ENCODE measurements at places on chromosomes 2 and 18. TPM values are rescaled to one million over a fixed set of nuclear protein-coding genes. Genes with fewer than 3 reads are reported as not detected.

GRCh38 chr18:43060020-43060419, 55.5 kb downstream of the RIT2 start:
- no peak for DNase-seq

GRCh38 chr2:17538844-17539554, 1.5 kb upstream of the VSNL1 start:
- DNase-seq: peak; percentile 93

Gene ZC3H6
- 10.0 TPM for total RNA-seq

Gene DGKD
- total RNA-seq: 87.7 TPM

Gene ALPP
- 14.1 TPM for total RNA-seq

- DNase-seq: no peak
Observed at GRCh38 chr2:231524477-231525247, 5.6 kb downstream of the NMUR1 start.

GRCh38 chr2:19355931-19356544, 2.4 kb downstream of the OSR1 start:
- no peak for DNase-seq

Gene IL36G
- not detected for total RNA-seq

- DNase-seq: peak; percentile 73
Observed at GRCh38 chr2:229273723-229274338, 2.7 kb upstream of the PID1 start.

DNA sequence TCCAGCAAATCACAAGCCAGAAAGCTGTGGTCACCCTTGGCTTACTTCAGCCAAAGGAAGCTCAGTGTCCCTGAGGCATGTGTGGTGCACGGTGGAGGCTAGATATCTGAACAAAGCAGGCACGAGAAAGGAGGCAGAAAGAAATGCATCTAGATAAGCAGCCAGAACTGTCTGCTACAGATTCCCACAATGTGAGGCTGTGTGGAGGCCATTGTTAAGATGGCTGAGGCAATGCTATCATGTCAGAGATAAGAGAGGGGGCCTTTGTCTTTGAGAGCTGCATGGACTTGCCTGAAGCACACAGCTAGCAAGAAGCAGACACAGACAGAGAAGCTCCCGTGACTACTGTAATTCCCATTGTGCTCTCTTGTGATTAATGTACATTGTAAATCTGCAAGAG, 110.5 kb upstream of the LYPD6 start:
- no peak for DNase-seq

Gene RGPD3
- not detected for total RNA-seq

- DNase-seq: no peak
Observed at GRCh38 chr2:80689106-80689505, 384.6 kb upstream of the LRRTM1 start.

GRCh38 chr2:187233811-187234210, 214.2 kb downstream of the CALCRL start:
- no peak for DNase-seq

Gene SPOPL
- 29.4 TPM for total RNA-seq

DNA sequence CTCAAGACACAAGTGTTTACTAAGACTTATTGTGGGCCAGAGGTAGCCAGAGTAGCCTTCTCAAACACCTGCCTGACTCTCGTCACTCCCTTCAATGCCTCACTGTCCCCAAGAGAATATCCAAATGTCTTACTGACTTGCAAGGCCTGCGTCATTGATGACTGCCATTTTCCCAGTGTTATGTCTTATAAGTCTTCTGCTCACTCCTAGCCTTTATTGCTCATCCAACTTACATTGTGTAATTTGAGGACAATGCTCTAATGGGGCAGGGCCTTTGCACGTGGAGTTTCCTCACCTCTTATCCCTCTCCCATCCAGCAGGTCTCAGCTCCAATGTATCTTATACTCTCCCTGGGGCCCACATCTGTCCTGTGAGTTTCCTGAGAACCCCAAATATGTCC, 10.1 kb upstream of the CD226 start:
- DNase-seq: no peak

GRCh38 chr2:239168575-239168974, 232.2 kb downstream of the HDAC4 start:
- peak; percentile 56 for DNase-seq

DNA sequence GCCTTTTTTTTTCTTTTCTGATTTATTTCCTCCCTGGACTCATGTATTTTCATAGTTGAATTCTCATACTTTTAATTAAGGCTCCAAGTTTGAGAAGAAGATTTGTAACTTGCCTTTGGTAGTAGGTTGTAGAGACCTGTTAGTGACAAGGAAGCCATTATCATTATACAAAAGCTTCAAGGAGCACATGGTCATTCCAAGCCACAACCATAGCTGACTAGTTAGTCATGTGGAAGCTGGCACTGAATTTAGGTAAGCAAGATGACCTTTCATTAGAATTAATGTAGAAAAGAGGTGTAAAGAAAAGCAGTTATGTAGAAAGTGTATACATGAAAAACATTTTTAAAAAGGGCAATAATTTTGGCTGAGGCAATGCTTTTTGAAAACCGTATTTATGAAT, 89.7 kb downstream of the LRP1B start:
- DNase-seq: no peak

DNA sequence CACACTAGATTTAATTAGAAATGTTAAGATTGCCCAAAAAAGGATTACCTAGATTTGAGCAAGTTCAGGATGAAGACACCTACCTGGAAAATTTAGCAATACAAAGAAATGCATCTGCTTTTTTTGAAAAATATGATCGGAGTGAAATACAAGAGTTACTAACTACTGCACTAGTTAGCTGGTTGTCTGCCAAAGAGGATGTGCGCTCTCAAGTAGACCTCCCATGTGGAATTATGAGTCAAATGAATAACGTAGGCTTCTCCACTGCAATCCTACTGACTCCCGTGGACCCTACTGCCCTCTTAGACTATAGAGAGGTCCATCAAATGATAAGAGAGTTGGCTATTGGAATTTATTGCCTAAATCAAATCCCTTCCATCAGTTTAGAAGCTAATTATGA, 2.0 kb downstream of the ANKAR start:
- no peak for DNase-seq

Gene SF3B6
- total RNA-seq: 70.0 TPM

Gene PROKR1
- not detected for total RNA-seq

DNA sequence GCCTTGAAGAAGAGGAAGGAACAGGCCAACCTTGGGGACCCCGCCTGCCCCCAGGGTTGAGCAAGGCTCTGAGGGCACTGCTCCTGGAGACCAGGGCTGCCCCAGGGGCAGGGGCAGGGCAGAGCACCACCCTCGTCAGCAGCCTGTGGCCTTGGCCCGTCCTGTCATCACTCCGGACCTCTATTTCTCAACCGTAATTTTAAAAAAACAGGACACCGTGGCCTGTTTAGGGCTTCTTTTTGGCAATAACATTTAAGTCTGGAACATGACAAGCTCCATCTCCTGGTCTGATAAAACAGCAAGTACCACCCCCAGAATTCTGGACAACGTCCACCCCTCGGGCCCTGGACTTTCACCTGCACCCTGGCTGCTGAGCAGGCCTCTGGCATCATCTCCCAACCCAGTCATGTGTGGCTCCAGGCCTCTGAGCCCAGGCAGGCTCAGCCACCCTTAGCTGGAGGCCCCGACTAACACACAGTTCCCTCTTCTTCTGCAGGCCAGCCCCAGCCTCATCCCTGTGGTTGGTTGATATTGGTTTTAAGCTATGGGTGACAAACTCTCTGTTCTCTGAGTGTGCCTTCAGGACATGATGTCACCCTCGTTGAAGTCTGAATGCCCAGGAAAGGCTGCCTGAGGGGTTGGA, 22.6 kb upstream of the ID2 start:
- peak; percentile 65 for DNase-seq

Gene ZSWIM2
- not detected for total RNA-seq

Gene ESPNL
- total RNA-seq: 0.67 TPM

Gene HOXD9
- total RNA-seq: 0.29 TPM

Gene TPO
- total RNA-seq: 0.21 TPM

Gene NIFK
- 46.2 TPM for total RNA-seq

- DNase-seq: no peak
Observed at GRCh38 chr2:165905854-165906253, 47.7 kb downstream of the TTC21B start.

Gene RPRM
- total RNA-seq: not detected

- DNase-seq: no peak
Observed at GRCh38 chr2:158797963-158798700, 3.0 kb downstream of the DAPL1 start.

DNA sequence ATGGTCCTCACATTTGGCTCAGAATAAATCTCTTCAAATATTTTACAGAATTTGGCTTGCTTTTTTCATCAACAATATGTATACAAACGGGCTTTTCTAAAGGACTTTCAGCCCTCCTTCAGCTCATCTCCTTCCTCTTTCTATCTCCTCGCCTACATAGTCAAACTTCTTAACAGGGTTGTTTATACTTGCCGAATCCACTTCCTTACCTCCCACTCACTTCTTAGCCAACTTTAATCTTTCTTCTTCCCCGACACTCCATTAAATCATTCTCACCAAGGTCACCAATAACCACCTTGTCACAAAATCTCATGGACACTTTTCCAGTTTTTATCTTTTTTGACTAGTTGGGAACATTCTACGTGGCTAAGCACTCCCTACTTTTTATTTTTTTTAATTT, 325.2 kb downstream of the PLCL1 start:
- no peak for DNase-seq

Gene PDE6D
- total RNA-seq: 19.7 TPM

Gene RASGRP3
- 20.3 TPM for total RNA-seq

- peak; percentile 65 for DNase-seq
Observed at GRCh38 chr2:201643216-201643890, at the start of gene TMEM237. Gene TMEM237, minus strand, starts transcription at chr2:201643503. Its CDS starts 103 bp downstream, at chr2:201643400.

Gene AQP4
- 453 TPM for total RNA-seq

Gene CHRND
- total RNA-seq: not detected

DNA sequence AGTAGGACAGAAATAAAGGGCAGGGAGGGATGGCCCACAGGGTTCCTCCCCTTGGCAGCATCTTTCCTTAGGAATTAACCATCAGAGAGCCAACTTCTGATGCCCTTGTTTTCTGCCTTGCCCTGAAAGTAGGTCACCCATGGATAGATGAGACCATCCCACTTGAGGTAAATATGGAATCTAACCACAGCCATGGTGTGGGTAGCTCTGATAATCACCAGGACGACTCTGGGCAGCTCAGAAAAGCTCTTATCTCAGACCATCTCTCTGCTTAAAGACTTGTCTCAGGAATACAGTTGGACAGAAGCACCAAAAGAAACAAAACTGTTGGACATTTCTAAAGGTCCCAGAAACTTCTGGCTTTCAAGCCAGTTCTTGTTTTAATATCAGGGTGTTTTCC, 101.4 kb upstream of the CELF4 start:
- no peak for DNase-seq

DNA sequence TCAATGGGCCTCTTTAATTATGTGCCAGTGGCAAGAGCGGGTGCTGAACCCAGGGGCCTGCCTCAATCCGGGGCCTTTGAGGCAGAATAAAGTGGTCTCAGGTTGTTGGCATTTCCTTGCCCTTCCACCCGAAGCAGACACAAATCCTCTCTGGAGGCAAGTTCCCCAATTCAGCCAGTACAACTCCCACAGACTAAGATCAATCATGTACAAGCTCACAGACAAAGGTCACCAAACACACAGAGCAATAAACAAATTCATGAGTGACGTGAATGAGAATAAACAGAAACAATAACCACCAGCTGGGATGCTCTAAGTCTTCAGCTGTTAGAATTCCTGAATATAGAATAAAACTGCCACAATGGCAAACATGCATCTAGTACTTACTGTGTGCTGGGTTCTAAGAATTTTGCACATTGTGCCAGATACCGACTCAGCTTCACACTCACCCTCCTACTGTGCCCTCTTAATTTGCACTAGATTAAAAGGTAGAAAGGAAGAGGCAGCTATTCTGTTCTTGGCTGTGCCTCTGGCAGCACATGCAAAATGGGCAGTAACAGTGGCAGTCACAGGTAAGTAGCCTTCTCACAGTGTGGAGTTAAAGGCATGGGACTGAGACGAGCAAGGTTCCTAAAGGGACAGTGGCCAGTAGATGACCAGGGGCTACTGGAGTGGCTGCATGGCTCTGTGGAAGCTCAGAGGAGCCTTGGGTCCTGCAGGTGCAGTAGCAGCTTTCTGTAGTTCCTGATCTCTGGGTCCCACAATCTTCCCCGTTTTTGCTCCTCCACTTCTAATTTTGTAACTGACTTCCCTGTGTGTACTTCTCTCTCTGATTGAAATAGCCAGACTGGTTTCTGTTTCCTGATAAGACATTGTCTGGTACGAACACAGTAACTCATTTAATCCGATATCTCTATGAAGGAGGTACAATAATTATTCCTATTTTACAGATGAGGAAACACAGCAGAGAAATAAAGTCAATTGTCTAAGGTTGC, 34.6 kb upstream of the IL1B start:
- DNase-seq: no peak

Gene ANKRD30BL
- not detected for total RNA-seq

DNA sequence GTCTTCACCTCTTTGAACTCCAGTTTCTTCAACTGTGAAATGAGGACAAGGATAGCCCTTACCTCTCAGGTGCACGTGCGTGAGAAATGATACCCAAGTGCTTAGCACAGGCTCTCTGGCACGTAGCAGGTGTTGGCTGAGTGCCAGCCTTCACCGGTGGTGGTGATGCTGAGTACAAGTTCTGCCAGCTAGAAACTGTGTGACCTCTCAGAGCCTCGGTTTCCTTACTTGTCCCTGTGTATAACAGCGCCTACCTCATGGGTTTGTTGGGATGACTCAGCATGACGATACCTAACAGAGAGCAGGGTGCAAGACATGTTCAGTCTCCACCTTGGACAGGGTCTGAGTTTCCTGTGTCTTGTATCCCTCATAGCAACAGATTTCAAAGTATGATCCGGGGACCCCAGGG, 205.1 kb downstream of the TNS1 start:
- DNase-seq: no peak

DNA sequence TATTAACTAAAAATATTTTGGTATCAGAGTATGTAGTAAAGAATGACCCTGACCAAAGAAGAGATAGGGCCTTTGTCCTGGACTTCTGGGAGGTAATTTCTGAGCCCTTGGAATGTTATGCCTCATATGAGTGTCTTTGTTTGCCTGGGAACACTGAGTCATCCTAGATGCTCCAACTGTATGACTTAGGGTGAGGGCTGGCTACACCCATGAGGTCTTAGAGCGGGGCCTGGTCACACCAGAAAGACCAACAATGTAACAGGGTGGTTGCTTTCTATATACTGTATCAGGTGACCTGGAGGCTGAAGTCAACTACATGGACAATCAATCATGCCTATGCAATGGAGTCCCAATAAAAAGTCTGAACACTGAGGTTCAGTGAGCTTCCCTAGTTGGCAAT, 253.1 kb downstream of the MBD2 start:
- DNase-seq: no peak

GRCh38 chr2:102790091-102790455, 28.2 kb downstream of the TMEM182 start:
- no peak for DNase-seq

Data from left lung (tissue), 14 donors.